CD8-positive, alpha-beta memory T cell (primary cell): ENCODE measurements at places on chromosomes 5 and 9. TPM values are rescaled to one million over a fixed set of nuclear protein-coding genes. Genes with fewer than 3 reads are reported as not detected.

The ABO gene
- total RNA-seq, result not detected

The ZNF883 gene
- 0.95 TPM for total RNA-seq

The SMIM32 gene
- not detected for total RNA-seq

The ADAMTS6 gene
- total RNA-seq, result 0.93 TPM

The TAF11L10 gene
- not detected for total RNA-seq

The IFNA21 gene
- total RNA-seq, result not detected

The ANKRD33B gene
- total RNA-seq, result 32.7 TPM

DNA sequence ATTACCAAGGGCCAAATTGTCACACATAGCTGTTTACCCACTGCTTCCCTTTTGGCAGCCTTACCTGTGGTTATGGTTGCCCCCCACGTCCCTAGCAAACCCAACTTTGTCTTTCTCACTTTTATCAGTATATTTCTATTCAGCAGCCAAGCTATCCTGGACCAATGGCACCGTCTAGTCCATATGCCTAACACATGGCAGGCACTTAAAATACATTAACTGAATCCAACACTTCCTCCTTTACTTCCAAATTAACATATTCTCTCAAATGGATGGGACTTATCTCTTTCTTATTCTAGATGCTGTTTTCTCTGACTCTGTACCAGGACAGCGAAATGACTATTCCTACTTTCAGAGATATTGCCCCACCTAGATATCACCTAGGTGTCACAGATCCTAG lies 50.9 kb upstream of the SLC44A1 start:
- no peak for DNase-seq

DNA sequence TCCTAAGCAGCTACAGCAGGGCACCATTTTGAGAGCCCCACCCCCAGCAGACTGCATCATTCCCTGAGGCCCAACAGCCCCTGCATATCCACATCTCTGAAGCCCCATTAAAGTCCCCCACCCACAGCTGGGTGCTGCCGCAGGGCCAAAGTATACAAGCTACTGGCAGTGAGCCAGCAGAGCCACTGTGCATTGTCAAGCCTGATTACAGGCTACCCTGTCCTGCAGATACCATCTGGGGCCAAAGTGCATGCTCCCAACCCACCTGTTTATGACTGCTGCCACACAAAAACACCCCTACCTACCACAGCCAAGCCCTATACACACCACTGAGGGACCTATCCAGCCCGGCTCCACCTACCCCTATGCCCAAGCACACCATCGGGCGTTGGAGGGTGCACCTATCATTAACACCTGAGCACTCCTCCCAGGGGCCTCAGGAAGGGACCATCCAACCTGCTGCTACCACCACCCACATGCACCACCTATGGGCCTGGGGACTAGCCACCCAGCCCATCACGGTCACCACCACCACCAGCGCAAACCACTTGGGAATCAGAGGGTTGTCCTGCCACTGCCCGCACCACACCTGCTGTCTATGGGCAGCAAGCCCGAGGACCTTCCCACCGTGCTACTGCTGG lies 105.0 kb downstream of the PLPP1 start:
- DNase-seq, result no peak

DNA sequence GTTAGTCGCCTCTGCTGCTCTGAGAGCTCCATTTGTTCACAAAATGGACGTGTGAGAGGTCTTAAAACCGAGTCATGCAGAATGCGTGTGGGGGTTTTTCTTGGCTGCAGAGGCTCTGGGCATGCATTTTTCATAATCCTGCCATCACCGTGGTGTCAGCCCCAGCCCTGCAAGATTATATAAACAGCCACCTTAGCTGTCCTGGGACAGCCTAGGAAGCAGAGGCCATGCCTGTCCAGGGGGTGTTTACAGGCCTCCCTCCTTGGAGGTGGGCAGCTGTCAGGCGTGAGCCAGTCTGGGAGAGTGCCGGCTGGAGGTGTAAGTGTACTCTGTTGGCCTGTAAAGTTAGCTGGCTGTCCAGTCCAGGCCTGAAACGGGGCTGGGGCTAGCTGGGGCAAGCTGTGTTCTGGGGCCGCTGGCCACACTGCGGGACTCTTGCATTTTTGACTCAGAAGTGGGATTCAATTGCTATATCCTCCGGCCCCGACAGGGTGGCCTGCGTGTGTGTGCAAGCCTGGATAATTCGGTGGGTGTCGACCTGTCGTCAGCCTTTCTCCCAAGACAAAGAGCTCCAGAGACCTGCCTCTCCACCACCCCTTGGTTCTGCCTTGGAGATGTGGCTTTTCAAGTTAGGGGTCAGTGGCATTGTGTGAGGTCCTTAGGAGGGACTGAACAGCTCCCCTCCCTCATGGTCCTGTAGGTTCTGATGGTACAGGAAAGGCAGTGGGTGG lies 2.4 kb downstream of the WNK2 start:
- DNase-seq, result no peak

GRCh38 chr9:127762111-127762676 lies 16.3 kb downstream of the SH2D3C start:
- no peak for DNase-seq

GRCh38 chr5:66209794-66210193 lies 65.7 kb downstream of the SREK1 start:
- no peak for DNase-seq

DNA sequence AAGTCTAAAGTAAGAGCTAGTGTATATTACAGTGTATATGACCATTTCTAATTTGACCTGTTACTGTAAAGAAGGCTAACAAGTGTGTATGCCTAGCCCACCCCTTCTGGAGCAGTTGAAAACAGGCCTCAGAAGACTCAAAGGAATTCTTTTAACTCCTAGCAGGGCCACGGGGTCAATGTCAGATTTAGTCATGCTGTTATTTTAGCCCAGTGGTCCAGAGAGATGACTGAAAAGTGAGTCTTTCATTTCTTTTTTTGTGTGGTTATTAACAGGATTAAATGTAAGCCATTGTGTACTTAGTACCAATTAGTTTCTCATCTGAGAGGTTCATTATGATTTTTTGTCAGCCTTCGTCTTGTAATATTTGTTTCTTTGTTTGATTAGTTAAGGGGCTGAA lies 24.4 kb downstream of the ZCCHC7 start:
- DNase-seq, result no peak

DNA sequence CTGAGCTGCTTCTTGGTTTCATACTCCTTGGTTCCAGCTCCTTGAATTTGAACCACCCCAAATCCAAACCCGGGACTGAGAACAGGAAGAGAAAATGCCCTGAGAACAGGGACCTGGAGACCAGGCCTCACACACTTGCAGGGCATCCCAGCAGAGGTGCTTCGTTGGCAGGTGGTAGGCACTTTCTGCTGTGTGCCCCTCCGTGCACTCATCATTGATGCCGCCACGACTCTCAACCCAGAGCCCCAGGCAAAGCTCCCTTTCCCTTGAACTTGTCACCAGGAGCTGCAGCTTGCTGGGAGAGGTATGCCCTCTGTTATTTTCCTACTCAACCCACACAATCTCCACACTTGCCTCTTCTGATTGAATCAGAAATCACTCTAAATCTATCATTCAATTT lies 217.8 kb upstream of the IRX1 start:
- DNase-seq, result no peak

DNA sequence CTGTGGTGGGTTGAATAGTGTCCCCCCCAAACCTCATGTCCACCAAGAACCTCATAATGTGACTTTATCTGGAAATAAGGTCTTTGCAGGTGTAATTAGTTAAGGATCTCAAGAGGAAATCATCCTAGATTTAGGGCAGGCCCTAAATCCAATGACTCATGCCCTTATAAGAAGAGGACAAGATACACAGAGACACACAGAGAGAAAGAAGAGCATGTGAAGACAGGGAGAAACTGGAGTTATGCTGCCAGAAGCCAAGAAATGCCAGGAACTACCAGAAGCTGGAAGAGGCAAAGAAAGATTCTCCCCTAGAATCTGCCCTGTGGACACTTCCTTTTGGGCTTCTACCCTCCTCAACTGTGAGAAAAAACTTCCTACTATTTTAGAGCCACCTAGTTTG lies 8.8 kb downstream of the FAM13B start:
- DNase-seq, result no peak

GRCh38 chr9:75365196-75365595 lies 276.9 kb downstream of the OSTF1 start:
- DNase-seq, result no peak

GRCh38 chr9:92377876-92378275 lies 26.5 kb downstream of the OGN start:
- DNase-seq, result no peak

DNA sequence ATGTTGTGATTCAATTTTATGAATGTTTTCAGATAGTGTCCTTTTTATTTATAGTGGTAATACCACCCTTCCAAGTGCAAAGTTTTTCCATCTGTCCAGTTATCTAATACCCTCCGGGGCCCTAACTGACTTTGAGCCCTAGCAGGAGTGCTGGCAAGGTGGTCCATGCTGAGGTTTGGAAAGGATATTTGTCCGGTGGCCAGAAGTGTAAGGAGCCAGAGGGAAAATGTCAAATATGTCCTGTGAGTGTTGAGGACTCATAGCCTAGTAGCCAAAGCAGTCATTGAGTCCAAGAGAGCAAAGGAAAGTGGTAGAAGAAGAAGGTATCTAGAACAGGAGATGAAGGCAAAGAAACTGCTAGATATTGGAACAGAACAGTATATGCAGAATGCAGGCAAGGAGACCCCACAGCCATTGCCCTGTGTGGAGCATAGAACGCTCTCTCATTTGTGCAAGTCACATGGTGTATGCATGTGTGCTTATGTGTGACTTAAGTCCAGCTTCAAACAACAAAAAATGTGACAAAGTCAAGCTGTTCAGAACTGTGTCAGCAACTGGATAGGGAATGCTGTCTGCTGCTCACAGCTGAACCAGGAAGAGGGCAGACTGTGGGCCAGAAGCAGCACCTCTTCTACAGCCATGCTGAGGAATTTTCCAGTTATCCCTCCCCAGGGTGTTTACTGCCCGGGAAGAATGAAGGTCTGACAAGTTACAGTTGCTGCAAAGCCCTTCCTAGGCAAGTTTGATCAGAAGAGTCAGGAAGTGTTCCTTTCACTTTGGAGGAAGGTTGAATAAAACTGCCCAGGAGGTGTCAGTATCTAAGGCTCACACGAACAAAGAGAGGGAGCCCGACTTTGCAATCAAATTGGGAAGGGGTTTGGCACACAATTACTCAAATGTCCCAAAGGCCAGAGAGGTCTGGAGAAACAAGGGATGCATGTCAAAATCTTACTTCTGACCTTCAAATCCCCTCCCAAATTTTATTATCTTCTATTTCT lies 463.3 kb upstream of the DMAC1 start:
- no peak for DNase-seq

- no peak for DNase-seq
Observed at GRCh38 chr5:32734827-32735378, 23.8 kb downstream of the NPR3 start.

- peak; percentile 4 for DNase-seq
Observed at GRCh38 chr9:6827439-6828145, 69.8 kb downstream of the KDM4C start.

DNA sequence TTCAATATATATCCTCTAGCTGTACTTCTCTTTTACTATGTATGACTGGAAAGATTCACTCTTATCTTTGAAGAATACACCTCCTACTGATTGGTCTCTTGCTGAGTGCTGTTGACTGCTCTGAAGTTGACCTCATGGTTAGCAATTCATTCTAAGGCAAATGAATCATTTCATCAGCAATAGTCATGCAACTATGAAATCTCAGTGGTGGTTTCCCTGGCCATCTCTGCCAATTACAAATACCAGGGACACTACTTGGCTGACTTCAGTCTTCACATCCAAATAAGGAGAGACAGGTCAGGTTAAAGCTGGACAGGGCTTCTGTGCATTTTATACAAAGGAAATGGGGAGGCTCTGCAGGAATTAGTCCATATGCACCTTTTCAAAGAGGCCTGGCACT lies 333.5 kb upstream of the ACTBL2 start:
- no peak for DNase-seq

- DNase-seq, result no peak
Observed at GRCh38 chr9:131138676-131139075, 13.3 kb downstream of the NUP214 start.

DNA sequence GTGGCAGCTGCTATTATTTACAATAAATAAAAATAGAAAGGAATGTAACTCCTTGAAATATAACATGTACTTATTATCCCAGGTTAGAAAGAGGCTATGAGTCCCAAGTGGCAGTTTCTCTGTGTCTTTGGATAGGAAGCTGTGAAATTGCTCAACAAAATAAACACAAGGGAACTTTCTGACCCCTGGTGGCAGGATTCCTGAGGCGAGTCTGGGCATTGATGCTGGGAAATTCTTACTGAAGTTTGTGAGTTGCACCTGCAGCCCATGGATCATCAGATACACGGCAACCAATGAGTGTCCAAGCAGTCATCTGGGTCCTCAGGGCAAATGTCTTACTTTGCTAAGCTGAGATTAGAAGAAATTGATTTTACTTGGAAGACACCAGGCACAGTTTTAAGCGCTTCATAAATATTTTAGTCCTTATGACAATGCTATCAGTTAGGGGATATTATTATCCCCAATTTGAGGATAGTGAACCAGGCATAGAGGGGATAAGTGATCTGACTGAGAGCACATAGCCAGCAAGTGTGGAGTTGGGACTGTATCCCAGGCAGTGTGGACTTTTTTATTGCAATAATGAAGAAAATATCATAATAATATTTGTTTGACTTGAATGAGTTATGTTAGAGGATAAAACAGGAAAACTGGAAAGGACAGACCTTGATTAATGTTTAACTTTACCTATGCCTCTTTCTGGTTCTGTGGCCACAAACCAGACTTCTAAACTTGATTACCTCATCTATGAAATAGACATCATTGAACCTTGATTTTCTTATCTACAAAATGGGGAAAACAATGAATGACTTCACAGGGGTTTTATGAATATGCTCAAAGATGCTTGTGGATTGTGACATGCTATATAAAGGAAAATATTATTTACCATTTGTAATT lies 265.5 kb upstream of the ADAMTSL1 start:
- no peak for DNase-seq

DNA sequence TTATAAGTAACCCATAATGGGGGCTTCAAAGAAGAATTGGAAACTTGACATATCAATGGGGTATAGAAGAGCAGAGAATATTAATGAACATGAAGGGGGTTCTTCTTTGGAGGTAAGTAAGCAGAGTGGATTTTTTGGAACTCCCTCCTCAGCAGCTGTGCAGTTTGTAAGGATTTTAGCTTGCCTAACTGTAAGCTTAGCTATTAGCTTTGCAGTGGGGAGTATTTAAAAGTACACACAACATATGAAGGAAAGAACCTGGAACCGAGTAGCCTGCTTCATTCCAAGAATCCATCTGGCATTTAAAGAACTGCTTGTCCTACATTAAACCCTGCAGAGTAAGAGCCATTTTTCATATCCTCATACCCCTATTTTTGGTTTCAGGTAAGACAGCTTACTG lies 2.2 kb upstream of the PBX3 start:
- no peak for DNase-seq

DNA sequence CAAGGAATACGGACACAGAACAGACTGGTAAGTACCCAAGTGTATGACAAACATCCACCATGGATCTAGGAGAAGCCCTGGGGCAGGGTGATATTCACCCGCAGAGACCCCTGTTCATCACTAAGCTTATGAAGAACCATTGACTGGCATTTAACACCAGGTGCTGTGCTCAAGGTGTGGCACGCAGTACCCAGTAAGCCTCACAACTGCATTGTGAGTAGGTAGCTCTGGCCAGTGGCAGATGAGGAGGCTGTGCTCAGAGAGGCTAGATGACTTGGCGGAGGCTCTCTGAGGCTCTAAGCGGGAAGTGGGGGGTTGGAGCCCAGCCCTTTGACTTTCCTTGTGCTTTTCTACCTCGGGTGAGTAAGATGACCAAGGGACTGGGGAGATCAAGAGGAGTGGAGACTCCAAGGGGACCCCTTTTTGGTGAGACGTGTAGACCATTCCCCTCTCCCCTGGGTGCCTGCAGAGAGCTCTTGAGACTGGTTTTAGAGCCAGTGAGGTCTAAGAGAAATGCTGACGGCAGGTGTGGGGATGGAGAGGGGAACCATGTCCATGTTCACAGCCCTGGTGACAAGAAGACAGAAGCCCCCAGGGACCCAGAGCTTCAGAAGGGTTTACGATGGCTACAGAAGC lies 70.8 kb downstream of the IL6ST start:
- no peak for DNase-seq
